ENCODE measurements at places on chromosomes 13 and 19.

DNA sequence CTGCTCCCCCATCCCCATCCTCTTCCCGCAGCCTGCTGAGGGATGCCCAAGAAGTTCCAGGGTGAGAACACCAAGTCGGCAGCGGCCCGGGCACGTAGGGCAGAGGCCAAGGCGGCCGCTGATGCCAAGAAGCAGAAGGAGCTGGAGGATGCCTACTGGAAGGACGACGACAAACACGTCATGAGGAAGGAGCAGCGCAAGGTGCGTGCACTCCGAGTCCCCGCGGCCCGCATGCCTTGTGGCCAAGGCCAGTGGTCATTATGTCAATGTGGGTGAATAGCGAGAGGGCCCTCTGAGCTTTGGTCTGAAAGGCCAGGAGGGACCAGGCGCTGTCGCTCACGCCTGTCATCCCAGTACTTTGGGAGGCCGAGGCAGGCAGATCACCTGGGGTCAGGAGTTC lies 3.6 kb downstream of the CCDC124 start:
- DNase-seq, result no peak

DNA sequence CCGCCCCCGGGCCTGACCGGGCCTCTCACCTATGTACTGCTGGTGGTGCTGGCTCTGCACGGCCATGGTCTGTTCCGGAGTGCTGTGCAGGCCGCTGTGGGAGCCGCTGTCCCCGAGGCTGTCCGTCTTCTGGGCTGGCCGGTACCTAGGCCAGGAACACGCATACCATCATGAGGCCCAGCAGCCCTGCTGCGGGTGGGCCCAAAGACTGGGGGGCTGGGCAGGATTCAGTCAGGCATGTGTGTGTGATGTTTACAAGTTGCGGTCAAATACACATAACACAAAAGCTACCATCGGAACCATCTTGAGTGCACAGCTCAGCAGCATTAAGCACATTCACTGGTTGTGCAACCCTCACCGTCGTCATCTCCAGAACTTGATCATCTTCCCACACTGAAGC lies 32.2 kb upstream of the RANBP3 start:
- no peak for DNase-seq

DNA sequence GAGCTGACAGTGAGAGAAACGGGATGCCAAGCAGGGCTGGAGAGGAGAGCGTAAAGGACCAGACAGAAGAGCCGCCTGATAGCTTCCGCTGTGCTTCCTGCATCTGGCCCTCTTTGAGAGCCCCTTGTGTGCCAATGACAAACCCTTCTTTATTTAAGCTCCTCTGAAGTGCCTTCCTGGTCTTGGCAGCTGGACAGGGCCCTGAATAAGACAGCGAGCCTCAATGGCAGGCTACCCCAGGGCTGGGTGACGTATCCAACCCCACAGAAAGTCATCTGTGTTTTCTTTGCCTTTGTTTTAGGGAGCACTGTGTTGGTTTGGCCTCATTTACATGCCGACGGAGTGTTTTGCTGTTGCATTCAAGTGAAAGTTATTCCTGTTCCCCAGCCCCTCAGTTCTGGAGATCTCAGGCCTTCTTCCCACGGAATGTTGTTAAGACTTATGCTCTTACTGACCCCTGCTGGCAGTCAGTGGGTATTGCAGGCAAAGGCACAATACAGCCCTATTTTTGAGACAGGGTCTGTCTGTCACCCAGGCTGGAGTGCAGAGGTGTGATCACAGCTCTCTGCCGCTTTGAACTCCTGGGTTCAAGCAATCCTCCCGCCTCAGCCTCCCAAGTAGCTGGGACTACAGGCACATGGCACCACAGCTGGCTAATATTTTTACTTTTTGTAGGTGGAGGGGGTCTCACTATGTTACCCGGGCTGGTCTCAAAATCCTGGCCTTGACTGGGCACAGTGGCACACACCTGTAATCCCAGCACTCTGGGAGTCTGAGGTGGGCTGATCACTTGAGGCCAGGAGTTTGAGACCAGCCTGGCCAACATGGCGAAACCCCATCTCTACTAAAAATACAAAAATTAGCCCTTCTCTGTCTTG lies 16.8 kb downstream of the CCL25 start:
- DNase-seq, result peak; percentile 31

GRCh38 chr13:49784886-49785570 lies 7.5 kb downstream of the KPNA3 start:
- no peak for DNase-seq

GRCh38 chr19:32322541-32322940 lies 22.9 kb upstream of the ZNF507 start:
- no peak for DNase-seq

GRCh38 chr13:105638426-105638825 lies 897.0 kb downstream of the EFNB2 start:
- no peak for DNase-seq

DNA sequence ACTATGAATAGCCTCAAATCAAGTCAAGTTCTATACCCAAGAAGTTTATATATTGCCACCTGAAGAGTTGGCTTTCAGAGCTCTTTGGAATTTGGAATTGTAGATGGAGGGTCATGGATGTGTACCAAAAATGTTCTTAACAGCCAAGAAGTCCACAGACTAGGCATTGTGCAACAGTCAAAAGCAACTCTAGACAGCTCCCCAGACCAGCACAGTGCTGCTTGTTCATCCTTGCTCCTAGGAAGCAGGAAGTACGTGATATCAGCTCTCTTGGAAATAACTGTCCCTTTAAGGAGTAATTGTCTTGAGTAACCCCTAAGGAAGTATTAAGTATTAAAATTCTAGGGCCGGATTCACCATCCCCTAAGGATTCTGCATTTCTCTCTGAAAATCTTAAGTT lies 30.7 kb upstream of the IL17D start:
- DNase-seq, result no peak

DNA sequence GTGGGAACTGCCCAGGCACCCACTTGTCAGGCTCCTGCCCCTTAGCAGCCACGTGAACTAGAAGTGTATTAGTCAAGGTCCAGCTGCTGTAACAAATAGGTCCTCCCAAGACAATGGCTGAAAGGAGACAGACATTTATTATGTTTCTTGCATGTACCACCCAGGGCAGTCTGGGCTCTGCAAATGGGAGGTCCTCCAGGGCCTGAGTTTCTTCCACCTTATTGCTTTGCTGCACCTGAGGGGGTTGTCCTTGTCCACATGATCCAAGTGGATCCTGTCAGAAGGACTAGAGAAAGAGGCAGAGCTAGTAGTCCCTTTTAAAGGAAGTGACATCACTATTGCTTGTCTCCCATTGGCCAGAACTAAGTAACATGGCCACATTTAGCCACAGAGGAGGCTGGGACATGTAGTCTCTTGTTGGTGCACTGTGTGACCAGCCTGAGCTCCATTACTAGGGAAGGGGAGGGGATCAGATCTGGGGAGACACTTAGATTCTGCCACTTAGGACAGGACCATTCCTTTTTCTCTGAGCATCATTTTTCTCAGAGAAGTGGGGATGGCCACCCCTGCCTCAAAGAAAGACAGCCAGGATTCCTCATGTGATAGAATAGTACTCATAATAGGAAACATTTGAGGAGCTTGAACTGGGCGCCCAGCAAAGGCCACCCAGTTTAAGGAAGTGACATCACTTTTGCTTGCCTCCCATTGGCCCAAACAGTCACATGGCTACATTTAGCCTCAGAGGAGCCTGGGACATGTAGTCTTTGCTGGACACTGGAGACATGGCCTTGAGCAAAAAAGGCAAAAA lies 15.1 kb downstream of the CC2D1A start:
- peak; percentile 40 for DNase-seq

DNA sequence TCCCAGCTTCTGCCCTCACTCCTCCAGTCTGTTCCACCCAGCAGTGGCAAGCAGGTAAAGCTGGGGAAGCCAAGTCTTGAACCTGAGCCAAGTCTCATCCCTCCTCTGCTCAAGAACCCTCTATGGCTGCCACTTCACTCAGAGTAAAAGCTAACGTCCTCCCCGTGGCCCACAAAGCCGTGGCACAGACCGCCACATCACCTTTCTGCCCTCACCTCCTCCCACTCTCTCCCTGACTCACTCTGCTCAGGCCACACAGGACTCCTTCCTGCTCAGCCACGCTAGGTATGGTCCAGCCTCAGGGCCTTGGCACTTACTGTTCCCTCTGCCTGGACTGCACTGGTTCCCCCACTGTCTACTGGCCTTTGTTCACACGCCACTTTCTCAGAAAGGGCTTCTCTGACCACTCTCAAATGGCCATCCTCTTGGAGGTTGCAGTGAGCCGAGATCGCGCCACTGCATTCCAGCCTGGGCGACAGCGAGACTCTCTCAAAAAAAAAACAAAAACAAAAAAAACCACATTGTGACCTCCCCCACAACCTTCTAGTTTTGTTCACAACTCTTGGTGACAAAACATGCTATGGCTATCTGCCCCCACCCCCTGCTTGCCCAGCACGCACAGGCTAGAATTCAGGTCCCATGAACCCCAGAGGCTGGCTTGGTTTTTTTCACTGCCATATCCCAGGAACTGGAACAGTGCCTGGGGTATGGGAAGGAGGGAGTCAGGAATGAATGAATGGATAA lies 15.8 kb downstream of the NDUFB7 start:
- no peak for DNase-seq

GRCh38 chr13:58376775-58377174 lies 745.2 kb downstream of the PCDH17 start:
- peak; percentile 43 for DNase-seq

DNA sequence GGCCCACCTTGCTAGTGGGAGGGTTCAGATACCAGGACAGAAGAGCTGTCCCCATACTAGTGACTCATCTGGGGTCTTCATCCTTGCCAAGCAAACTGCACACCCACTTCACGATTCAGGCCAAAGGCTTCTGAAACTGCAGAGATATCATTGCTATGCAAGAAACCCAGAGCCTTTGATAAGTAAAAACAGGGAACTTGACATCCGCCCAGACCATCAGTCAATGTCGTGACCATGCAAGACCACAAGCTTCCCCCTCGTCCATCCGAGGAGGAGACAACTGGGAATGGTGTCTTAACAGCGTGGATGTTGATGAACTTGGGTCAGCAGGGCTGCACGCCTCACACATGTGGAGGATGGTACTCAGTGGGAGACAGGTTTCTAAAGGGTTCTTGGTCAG lies 58.0 kb downstream of the ABCC4 start:
- DNase-seq, result no peak

- no peak for DNase-seq
Observed at GRCh38 chr19:37007587-37008220, 70.5 kb upstream of the ZNF420 start.

- DNase-seq, result no peak
Observed at GRCh38 chr13:109869312-109870237, 83.2 kb upstream of the IRS2 start.

DNA sequence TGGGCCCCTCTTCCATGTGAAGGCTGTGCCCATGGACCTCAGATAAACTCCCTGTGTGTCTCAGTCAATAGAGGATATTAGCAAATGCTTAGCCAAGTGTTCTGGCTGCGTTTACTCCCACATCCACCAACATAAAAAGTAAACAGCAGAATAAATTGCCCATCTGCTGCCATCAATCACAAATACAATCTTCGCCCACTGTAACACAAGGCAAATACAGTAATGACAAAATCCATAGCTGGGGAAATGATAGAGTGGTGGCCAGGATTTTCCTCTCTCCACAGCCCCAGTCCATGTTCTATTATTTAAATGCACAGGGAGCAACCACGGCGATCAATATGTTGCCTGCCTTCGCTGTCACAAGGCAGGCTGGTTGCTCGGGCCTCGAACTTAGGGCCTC lies 376.5 kb downstream of the UQCRFS1 start:
- DNase-seq, result no peak

DNA sequence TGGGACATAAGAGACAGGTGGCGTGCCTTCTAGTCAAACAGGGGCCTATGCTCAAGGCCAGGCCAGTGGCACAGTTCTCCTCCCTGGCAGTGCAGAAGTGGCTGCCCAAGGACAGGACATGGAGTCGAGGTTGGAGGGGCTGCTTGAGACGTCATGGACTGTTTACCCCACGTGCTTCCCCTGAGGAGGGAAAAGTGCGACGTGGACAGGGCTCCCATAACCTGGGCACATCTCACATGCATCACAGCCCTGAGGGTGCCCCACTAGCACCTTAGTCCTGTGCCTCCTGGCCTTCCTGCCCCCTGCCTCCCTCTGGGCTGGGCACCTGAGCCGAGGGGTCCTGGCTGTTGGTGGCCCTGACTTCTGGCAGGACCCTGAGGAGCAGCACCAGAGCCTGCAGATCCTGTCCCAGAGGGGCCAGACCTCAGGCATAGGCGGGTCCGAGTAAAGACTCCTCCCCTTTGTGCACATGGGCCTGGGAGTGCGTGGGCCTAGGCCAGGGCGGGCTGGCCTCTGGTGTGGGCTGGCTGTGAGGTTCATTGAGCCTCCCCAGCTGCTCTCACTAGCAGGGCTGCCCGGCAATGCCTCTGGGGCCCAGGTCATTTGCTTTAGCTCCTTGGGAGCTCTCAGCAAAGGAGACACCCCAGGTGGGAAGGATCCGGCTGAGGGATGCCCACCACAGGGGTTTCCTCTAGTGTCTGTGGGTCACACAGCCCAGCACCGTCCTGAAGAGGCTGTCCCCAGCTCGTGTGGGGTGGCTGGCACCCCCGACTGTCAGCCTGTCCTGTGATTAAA lies 65.7 kb downstream of the CEBPG start:
- DNase-seq, result no peak

DNA sequence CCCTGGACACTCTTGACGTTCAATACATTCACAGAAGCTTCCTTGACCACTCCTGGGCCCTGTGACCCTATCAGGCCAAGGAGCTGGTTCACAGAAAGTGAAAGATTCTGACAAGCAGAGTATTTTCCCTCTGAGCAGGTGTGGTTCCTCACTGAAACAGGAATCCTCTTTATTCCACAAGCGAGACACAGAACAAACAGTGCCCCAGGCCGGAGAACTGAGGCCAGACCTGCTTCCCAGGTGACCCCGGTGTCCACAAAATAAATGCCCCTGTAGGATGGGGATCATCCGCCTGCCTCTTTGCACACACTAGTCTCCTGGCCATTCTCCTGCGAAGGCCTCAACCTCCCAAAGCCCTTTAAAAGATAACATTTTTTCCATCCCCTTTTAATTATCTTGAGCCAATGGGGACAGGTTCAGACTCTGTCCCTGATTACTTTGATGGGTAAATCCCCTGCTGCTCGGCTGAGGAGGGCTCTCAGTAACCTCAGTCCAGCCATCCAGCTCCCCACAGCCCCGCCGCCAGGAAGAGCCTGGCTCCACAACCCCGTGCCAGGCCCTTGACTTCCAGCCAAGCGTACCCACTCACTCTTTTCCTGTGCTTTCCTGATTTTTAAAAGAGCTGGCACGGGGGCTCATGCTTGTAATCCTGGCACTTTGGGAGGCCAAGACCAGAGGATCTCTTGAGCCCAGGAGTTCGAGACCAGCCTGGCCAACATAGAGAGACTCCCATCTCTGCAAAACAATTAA lies 129.1 kb downstream of the FOXO1 start:
- no peak for DNase-seq

DNA sequence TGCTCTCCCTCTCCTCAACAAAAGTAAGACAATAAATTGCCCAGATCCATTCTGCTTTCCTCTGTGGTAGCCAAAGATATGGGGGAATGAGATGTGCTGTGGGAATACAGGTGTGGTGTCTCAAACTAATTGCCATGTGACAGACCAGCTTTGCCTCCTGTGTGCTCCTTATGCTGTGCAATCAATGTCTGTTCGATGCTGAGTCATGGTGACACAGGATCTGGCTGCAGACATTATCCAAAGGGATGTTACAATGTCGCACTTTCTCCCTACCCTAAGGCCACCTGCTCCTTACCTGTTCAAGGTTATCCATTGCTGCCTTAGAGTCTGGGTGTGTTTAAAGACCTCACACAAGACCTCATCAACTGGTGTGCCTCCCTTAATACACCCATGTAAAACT lies 32.5 kb downstream of the FGF14 start:
- no peak for DNase-seq
